ENCODE measurements at places on chromosomes 7 and 10.

GRCh38 chr7:25894902-25895791, 256.9 kb upstream of the NFE2L3 start:
- H3K27me3 ChIP-seq, result peaks cover 5% of the 10 kb centered on the region
- no peak overlapping the region for H3K27ac ChIP-seq
- H3K36me3 ChIP-seq, result no peaks in the 10 kb centered on the region
- peak overlapping the region; percentile 25 for H3K4me3 ChIP-seq
- peaks cover 5% of the 10 kb centered on the region for H3K4me1 ChIP-seq
- peak; percentile 86 for DNase-seq

- no peak for DNase-seq
- no peaks in the 10 kb centered on the region for H3K4me1 ChIP-seq
- H3K27me3 ChIP-seq, result no peaks in the 10 kb centered on the region
Measured at GRCh38 chr10:102813734-102814452, 23.3 kb downstream of the CYP17A1 start.

DNA sequence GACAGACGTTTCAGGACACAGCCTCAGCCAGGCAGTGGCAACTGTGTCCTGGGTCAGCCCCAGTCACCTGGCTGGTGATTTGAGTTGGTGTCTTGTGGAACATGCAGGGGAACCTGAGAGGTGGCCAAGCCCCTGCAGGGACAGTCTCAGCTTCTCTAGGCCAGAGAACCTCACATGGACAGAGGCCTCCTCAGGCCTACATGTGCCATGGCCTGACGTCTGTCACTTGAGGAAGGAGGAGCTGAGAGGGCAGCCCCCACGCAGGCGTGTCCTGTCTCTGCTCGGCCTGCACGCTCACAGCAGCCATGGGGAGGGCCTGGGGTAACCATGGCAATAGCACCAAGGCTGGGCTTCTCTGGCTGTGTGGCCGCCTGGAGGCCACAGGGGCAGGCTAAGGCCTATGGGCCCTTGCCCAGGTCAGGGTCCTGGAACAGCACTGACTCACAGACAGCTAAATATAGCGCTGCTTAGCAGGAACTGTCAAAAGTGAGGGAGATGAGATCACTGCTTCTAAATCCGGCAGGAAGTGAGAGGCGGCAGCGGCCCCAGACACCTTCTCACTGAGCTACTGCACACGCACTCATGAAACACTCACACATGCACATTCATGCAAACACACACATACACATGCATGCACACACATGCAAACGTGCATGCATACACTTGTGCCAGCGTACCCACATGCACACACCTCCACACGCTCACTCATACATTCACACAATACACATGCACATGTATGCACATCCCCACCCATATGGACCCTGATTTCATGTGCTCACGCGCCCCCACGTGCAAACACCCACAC, 57.0 kb downstream of the YKT6 start:
- peak; percentile 87 for DNase-seq
- no peak overlapping the region for H3K4me3 ChIP-seq
- peak overlapping the region; percentile 41 for H3K27ac ChIP-seq

DNA sequence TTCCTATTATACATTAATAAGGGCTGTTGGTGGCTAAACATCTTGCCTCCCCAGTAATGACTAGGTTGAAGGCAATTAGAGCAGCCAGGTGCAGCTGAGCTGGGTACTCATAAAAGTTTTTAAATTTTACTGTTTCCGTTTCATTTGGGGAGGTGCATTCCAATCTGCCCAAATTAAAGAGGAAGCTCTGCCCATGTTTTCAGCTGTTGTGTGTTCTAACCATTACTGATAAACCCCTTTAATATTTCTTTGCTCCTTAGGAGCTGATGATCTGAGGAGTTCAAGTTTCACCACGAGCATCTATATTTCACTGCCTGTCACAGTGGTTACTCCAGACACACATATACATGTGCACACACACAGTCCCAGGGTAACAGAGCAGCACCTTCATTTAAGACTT, 94.4 kb downstream of the JAZF1 start:
- no peak for DNase-seq
- H3K27me3 ChIP-seq, result no peaks in the 10 kb centered on the region
- no peak overlapping the region for H3K27ac ChIP-seq
- H3K4me3 ChIP-seq, result no peak overlapping the region
- H3K36me3 ChIP-seq, result no peaks in the 10 kb centered on the region

GRCh38 chr7:69598081-69598486, at the start of gene AUTS2:
AUTS2 (plus strand) TSS chr7:69598475; CDS start chr7:69599654, 1,179 bp downstream.
- H3K36me3 ChIP-seq, result no peaks in the 10 kb centered on the region
- peak within 1 kb of the TSS; percentile 89 for H3K4me3 ChIP-seq
- H3K27me3 ChIP-seq, result no peaks in the 10 kb centered on the region
- peak within 1 kb of the TSS; percentile 49 for H3K27ac ChIP-seq

DNA sequence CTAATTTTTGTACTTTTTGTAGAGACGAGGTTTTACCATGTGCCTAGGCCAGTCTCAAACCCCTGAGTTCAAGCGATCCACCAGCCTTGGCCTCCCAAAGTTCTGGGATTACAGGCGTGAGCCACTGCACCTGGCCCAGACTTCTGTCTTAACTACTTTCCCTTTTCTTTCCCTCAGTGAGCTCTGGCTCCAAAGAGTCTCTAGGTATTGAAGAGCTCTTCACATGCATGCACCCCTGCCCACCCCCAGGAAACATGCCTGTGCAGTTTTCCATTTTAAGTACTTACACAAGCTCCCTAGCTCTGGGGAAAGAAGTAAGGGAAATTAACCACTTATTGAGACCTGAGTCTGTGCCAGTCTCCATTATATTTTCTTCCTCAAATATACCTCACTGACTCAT, 2.0 kb downstream of the MYOZ1 start:
- DNase-seq, result no peak
- H3K36me3 ChIP-seq, result no peaks in the 10 kb centered on the region
- no peak overlapping the region for H3K4me3 ChIP-seq
- no peak overlapping the region for H3K27ac ChIP-seq

GRCh38 chr10:48976196-48976595, 36.6 kb upstream of the LRRC18 start:
- no peaks in the 10 kb centered on the region for H3K27me3 ChIP-seq
- H3K4me1 ChIP-seq, result no peaks in the 10 kb centered on the region
- H3K4me3 ChIP-seq, result no peak overlapping the region
- H3K36me3 ChIP-seq, result no peaks in the 10 kb centered on the region
- no peak overlapping the region for H3K27ac ChIP-seq
- DNase-seq, result peak; percentile 50

DNA sequence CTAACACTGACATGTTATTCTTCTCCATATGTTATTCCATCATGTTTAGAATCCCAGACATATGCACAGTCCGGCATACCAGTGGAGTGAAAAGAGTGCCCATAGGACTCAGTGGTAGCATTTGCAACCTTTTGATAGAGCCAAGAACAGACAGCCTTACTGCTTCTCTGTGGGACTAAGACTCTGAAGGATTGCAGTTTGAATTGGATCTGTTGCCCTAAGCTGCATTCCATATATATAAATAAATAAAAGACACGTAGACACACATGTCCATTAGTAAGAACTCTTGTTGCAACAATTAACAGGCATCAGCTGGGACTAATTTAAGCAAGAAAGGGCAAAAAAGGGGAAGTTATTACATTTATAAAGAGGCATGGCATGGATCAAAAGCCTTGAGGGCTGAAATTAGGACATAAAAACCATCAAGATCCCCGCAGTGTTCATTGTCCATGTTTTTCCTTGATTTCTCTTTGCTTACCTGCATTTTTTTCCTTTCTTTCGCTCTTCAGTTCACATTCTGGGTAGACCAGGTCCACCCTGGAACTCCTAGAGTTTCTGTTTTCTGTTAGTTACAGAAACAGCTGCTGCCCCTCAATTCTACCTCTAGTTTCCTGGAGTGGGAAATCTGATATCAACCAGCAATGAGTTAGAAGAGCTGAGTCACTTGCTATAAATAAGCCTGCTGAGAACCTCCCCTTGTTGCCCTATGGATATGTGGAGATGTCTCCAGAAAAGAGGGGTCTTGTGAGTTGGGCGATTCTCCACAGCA, 132.4 kb downstream of the SORCS1 start:
- DNase-seq, result peak; percentile 28
- H3K4me3 ChIP-seq, result no peak overlapping the region
- H3K4me1 ChIP-seq, result peaks cover 41% of the 10 kb centered on the region

DNA sequence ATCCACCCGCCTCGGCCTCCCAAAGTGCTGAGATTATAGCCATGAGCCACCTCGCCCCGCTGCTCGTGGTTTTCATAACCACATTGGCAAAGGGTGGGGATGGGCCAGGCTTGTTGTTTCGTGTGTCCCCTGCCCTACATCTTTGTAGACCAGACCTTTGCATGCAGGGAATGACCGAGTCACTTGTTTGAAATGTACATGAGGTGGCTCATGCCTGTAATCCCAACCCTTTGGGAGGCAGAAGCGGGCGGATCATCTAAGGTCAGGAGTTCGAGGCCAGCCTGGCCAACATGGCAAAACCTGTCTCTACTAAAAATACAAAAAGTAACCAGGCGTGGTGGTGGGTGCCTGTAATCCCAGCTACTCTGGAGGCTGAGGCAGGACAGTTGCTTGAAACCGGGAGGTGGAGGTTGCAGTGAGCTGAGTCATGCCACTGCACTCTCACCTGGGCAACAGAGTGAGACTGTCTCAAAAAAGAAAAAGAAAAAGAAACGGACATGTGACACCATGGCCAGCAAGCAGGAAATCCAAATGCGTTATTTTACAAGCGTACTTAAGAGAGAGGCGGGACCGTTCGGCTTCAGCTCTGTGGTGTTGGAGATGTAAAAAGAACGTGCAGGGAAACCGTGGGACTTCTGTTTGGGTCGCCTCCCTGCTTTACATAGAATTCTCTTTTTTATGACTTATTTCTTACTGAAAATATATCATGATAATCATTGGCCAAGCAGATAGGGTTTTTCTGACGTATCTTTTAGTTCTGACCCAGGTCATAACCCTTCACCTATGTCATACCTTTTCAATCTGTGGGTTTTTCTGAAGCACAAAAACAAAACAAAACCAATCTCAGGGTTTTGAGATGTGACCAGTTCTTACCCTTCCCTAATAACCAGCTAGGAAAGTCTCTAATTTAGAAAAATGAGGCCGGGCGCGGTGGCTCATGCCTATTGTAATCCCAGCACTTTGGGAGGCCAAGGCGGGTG, 45.1 kb downstream of the WIPI2 start:
- H3K36me3 ChIP-seq, result peaks cover 18% of the 10 kb centered on the region
- no peak overlapping the region for H3K4me3 ChIP-seq
- DNase-seq, result no peak
- H3K27me3 ChIP-seq, result no peaks in the 10 kb centered on the region
- H3K27ac ChIP-seq, result no peak overlapping the region

- no peaks in the 10 kb centered on the region for H3K36me3 ChIP-seq
- H3K27ac ChIP-seq, result no peak overlapping the region
- no peak overlapping the region for H3K4me3 ChIP-seq
- no peak for DNase-seq
Measured at GRCh38 chr10:26448706-26449435, 10.7 kb downstream of the APBB1IP start.

DNA sequence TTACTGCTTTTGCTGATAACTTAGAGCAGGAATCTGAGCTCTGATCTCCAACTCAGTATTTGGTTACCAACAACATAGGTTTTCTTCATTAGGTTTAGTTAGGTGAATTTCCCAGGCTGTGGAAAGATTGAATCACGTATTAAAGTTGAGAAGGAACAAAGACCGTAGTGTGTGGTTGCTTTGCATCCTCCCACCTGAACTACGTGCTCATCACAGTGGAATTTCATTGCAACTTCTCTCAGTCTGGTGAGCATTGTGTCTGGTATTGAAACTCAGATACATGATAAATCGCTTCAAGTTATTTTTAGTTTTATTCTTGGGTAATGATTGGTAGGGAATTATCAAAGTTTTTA, 139.4 kb upstream of the AKR1E2 start:
- no peak overlapping the region for H3K4me3 ChIP-seq
- no peak for DNase-seq
- no peaks in the 10 kb centered on the region for H3K36me3 ChIP-seq

DNA sequence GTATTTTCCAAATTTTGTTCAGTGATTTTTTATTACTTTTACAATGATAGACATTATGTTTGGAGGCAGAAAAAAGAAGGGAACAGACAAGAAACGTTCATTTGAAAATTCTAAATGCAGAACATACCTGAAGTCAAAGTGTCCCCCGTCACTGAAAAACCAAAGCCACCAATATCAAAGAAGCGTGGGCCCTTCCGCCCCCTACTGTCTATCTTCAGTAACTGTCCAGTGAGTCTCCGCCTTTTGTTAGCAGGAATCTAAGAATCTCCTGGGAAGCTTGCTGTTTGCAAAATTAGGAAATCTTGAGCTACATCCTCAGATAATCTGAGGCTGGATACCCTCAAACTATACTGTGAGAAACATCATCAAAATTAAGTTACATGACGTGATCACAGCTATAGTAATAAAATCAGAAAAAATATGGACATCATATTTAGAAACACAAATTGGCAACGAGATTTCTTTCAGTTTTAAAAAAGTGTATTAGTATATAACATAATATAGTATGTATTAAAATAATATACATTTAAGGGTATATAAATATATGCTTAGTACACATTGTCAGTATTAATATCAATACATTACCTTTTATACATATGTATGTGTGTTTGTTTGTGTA, 169.3 kb upstream of the AKR1E2 start:
- peak; percentile 49 for DNase-seq
- H3K27me3 ChIP-seq, result no peaks in the 10 kb centered on the region
- H3K4me1 ChIP-seq, result no peaks in the 10 kb centered on the region
- no peak overlapping the region for H3K4me3 ChIP-seq
- H3K27ac ChIP-seq, result no peak overlapping the region

GRCh38 chr10:98611436-98611835, 164.7 kb upstream of the HPS1 start:
- no peak overlapping the region for H3K27ac ChIP-seq
- DNase-seq, result no peak
- no peaks in the 10 kb centered on the region for H3K27me3 ChIP-seq
- H3K4me1 ChIP-seq, result no peaks in the 10 kb centered on the region
- no peak overlapping the region for H3K4me3 ChIP-seq
- H3K36me3 ChIP-seq, result no peaks in the 10 kb centered on the region

- peaks cover 6% of the 10 kb centered on the region for H3K4me1 ChIP-seq
- no peaks in the 10 kb centered on the region for H3K36me3 ChIP-seq
- no peak overlapping the region for H3K27ac ChIP-seq
Measured at GRCh38 chr10:22458272-22459038, 113.2 kb downstream of the SPAG6 start.

DNA sequence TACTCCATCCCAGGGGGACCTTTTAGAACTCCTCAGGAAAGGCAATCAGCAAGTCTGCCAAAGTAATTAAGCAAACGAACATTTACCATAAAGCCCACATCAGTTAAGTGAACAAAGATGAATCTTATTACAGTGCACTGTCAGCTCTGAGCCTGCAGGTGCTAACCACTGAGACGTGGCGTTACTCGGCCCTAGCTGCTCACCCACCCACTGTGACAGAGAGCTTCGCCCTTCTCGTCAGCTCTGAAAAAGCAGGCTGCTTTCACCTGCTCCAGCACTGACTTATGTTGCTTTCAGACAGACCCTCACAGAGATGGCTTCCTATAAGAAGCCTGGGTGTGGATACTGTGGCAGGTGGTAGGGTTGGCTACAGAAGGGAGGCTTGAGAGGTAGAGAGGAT, 57.7 kb upstream of the KCNIP2 start:
- H3K27me3 ChIP-seq, result no peaks in the 10 kb centered on the region
- no peak overlapping the region for H3K4me3 ChIP-seq

- no peaks in the 10 kb centered on the region for H3K36me3 ChIP-seq
- H3K4me1 ChIP-seq, result peaks cover 37% of the 10 kb centered on the region
- no peak overlapping the region for H3K4me3 ChIP-seq
- peak overlapping the region; percentile 73 for H3K27ac ChIP-seq
Measured at GRCh38 chr10:119762805-119763798, 37.3 kb downstream of the INPP5F start.

GRCh38 chr7:24912874-24913514, 67.0 kb downstream of the OSBPL3 start:
- H3K36me3 ChIP-seq, result no peaks in the 10 kb centered on the region
- H3K27ac ChIP-seq, result no peak overlapping the region
- no peak for DNase-seq
- no peak overlapping the region for H3K4me3 ChIP-seq
- no peaks in the 10 kb centered on the region for H3K27me3 ChIP-seq

Measured in SK-N-SH (cell line).